GM12864 (cell line): ENCODE measurements at places on chromosomes 7 and 10.

DNA sequence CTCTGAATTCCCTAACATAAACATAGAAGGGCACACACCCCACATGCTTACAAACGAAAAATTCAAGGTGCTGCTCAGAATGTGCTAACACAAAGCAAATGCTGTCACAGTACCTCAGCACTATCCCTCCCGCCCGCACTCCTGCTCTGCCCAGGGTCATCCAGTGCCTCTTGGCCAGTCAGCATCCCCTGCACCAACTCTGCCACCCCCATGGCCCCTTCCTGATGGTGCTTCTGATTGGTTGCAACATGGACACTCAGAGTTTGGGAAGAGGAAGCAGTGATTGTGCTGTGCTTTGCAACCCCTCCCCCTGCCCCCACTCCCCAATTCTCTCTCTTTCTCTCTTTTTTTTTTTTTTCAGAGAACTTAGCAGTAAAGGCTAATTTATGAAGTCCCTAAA, 13.8 kb upstream of the LEP start:
- no peak for DNase-seq

DNA sequence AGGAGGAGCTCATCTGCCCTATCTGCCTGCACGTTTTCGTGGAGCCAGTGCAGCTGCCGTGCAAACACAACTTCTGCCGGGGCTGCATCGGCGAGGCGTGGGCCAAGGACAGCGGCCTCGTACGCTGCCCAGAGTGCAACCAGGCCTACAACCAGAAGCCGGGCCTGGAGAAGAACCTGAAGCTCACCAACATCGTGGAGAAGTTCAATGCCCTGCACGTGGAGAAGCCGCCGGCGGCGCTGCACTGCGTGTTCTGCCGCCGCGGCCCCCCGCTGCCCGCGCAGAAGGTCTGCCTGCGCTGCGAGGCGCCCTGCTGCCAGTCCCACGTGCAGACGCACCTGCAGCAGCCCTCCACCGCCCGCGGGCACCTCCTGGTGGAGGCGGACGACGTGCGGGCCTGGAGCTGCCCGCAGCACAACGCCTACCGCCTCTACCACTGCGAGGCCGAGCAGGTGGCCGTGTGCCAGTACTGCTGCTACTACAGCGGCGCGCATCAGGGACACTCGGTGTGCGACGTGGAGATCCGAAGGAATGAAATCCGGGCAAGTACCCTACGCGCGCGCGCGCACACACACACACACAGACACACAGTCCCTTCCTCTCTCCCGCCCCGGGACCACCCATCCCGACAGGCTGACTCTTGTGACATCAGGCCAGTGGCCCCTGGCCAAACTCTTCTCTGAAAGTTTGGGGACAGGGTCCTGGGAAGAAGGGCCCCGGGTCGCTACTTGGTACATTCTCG, 538 bp downstream of the TRIM8 start:
- DNase-seq, result no peak

GRCh38 chr7:77907281-77907680, 108.7 kb downstream of the PHTF2 start:
- DNase-seq, result no peak

DNA sequence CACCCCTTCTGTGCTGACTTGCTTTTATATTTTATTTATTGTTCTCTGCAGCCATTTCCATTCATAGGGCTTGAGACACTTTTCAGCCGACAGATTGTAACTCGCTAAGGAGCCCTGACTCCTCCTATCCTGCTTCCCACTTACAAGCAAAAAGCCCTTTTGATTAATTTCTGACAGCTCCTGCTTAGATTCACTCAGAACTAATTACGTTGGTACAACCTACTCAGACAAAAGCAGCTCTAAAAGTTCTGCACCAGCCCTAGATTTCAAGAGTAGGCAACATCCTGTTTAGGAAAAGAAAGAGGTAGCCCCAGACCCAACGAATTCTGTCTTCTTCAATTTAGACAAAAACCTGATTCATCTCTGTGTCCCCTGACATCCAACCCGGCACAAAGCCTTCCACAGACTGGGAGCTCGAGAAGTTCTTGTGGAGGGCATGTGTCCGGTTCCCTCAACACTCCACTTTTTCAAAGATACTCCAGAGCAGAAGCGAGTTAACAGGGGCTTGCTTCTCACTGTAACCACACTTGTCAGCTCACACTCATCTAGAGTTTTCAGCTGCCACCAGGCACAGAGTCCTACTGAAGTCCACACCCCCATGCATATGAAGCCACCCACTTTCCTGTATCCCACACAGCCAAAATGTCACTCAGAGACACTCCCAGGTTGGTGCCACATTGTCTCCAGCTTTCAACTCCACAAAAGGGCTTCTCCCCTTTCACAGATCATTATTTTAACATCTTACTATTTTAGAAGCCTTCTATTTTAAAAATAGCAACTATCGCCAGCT, 113.6 kb upstream of the NFE2L3 start:
- no peak for DNase-seq

DNA sequence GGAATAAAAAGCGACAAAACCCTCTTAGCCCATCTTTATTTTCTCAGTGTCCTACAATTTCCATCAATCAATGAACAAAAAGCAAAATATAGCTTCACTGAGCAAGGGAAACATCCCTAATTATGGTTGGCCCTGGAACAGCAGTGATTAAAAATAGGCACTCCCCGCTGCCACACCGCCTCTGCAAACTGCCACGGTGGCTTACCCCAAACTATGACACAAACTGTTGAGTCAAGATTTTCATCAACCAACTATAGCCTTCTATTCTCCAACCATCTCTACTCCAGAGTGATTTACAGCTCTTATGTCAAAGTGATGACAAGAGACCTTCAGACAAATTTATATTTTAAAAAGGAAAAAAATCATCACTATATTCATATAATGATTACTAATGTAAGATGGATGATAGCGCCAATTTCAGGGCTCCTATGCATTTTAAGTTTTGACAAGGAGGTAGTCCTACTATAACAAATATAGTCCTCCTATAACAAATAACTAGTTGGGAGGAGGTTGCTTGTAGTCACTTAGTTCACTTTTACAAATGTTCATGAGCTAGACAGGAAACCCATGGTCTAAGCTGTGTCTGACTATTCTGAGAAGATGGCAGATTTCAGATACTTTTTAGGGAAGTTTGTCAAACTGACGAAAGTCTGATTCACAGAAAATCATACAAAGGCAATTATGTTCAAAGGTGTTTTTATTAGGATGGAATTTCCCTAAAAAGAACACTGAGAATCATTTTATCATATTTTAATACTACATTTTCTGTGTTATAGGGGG, 26.3 kb downstream of the DENND11 start:
- no peak for DNase-seq

DNA sequence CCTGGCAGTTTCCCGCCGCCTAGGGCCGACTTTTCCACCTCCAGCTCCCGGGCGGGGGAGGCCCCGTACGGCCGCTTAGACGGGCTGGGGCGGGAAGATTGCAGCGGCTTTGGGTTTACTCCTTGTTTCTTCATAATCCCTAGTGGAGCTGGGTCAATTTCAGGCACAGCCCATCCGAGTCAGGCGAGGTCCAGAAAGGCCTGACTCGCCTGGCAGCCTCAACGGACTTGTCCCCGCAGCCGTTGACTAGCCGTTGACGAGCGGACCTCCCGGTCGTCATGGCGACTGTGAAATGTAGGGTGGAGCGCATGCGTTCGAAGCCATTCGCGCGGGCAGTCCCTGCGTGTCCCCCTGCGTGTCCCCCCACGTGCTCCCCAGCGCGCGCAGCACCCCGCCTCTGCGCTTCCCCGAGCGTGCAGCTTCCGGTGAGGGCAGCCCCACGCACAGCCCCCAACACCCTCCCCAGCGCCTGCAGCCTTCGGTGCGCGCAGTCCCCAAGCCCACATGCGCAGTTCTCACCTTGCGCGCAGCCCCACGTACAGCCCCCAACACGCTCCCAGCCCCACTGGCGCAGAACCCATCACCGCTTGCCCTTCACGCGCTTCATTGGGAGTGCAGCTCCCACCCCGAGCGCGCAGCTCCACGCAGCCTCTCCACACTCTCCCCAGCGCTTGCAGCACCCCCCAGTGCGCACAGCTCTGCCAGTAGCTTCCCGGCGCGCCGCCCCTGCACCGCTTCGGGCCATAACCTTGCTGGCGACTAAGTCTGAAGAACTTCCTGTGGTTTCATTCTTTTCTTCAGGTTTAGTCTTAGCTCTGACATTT, 67.8 kb downstream of the TBX20 start:
- no peak for DNase-seq

- DNase-seq, result no peak
Measured at GRCh38 chr10:34091635-34092195, 723.4 kb downstream of the PARD3 start.

GRCh38 chr7:84372155-84372621, 177.6 kb upstream of the SEMA3A start:
- no peak for DNase-seq

- peak; percentile 72 for DNase-seq
Measured at GRCh38 chr7:128108641-128109423, 77.6 kb upstream of the LRRC4 start.

DNA sequence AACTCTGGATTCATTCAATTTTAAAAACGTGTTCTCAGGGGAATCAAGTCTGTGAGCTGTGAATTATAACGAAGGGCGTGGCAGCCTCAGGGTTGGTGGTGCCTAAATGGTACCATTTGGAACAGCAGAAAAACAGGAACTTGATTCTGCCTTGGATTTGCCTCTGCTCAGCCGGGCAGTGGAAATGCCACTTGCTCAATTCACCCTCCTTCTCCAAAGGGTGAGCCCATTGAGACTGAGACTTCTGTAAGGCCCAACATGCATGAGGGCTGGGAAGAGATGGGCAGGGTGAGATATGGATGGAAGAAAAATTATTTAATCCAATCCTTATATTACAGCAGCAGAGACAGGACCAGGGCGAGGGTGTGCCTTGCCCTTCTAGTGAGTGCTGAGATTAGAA, 107.1 kb upstream of the HABP2 start:
- DNase-seq, result no peak

DNA sequence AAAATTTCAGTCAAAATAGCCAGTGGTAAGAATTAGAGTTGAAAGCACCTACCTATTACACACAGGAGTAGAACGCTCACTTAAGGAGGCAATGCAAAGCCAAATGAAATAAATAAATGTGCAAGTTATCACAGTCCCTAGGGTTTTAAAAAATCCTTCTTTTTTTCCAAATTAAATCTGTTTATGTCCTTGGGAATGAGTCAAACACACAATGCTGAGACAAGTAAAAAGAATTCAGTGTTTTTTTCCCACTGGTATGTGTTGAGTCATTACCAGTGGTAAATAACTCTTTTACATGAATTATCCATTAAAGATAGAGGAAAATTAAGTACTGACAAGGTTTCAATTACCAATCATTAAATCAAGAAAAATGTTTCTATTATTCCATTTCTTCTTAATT, 438.6 kb downstream of the TNS3 start:
- no peak for DNase-seq

DNA sequence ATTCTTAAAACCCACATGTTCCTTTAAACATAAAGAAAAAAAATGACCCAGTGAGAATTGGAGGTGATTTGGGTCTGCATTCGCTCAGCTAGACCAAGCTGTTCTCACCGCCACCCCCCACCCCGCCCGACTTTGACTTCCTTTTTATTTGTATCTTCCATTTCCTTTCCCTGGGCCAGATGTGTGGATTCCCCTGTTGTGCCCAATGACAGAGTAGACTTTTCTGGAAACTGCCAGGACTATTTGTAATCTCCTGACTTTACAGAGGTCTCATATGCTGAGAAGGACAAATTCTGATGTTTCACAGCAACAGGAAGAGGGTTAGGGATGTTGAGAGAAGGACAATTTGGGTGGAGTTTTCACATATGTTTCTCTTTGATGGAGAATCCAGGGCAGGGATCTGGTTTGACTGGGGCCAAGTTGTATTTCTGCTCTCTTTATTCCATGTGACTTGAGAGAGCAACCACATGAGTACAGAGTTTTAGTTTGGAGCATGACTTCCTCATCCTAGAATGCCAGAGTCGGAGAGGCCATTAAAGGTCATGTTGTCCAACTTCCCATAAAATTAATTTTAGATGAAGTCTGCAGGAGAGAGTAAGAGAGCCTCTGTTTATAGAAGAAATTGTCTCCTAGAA, 1023.2 kb downstream of the LRMDA start:
- no peak for DNase-seq

DNA sequence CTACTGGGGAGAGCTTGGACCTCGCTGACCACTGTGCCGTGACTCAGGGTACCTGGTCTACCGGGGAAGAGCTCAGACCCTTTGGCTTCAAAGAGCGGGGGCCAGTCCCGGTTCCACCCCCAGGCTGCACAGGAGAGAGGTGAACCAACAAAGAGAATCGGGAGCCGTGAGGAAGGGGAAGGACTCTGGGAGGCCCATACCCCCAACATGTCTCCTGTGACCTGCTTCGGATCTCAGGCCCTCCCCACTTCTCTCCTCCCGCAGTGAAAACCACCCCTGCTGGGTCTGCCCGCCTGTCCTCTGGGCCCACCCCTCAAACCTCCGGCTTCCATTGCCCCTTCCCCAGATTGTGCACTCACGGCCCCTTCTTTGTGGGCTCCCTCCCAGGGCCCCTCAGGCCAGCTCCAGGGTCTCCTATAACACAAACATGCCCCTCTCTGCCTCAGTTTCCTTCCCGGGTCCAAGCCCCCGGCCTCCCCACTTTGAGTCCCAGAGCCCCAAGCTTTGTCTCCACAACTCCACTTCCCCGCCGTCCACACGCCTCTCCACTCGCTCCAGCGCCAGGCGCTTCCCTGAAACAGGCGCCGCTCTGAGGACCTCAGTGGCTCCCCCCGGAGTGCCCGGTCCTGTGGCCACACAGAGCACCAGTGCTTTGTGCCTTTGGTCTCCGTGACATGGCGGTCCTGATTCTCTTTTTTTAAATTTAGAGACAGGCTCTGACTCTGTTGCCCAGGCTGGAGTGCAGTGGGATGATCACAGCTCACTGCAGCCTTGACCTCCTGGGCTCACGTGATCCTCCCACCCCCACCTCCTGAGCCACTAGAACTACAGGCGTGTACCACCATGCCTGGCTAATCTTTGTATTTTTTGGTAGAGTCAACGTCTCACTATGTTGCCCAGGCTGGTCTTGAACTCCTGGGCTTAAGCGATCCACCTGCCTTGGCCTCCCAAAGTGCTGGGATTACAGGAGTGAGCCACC, 7.5 kb upstream of the INTS1 start:
- DNase-seq, result no peak

DNA sequence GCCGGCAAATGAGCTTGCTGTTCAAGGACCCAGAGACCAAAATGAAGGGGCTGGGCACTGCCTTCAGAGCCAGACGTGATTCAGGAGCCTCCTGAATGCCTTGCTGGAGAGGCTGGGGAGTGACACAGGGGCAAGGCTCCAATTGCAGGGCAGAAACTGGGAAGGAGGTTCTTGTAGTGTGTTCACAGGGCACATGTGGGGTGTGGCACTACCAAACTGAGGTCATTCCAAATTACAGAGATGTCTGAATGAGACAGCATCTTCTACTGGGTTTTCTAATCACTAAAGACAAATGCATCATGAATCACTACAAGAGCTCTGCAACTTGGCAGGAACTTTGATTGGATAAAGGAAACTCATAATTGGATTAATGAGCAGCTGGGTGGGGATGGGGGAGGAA, 17.8 kb downstream of the CRTAC1 start:
- DNase-seq, result no peak

- DNase-seq, result no peak
Measured at GRCh38 chr10:32131388-32131787, 75.2 kb upstream of the KIF5B start.

- DNase-seq, result no peak
Measured at GRCh38 chr7:117386110-117386706, 41.1 kb downstream of the ASZ1 start.
